Activated CD4-positive, alpha-beta memory T cell treated with anti-CD3 and anti-CD28 coated beads for 36 hours (primary cell): ENCODE measurements at places on chromosomes 7 and 10.

DNA sequence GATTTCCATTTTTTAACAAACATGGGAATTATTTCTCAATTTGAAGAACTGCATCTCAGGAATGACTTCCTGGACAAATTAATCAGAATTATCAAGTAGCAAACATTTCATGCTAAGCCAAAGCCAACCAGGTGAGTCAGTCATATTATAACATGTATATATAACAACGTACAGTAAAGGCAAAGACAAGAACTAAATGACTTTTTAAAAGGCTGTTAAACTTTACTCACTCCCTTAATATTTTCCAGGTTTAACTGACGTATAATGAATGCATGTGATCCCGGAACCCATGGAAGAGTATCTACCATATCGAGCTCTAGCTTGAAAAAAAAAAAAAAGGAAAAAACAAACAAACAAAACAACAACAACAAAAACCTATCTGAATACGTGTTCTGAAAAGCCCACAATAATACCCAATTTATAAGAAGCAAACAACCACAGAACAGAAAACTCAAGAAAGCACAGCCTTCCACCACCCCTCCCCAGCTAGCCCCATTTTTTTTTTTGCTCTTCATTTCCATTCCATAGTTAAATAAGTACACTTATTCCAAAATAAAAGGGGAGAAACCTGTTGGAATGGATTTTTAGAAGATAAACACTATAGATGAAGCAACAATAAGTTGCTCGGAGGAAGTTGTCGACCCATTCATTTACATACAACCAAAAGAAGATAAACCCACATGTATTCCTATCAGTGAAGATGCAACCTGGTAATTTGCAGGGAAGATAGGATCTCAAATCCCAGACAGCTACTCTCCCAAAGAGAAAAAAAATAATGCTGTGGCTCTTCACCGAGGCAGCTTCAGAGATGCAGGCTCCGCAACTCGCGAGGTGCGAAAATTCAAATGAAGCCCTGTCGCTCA, 537 bp downstream of the NAPEPLD start:
- DNase-seq: no peak

DNA sequence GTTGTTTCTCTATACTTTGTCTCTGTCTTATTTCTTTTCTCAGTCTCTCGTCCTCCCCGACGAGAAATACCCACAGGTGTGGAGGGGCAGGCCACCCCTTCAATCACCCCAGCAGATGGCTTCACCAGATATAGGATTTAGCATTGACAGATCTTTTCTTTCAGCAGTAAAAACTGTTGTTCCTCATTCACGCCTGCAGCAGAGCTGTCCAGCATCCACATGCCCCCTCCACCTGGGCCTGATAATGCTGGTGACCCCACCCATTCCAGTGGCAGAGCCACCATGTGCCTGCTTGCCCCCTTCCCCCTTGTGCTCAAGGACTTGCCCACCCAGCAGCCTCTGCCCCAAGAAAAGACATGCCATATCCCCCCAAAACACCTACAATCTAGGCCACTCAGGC, 15.5 kb downstream of the FRG2B start:
- DNase-seq: no peak

DNA sequence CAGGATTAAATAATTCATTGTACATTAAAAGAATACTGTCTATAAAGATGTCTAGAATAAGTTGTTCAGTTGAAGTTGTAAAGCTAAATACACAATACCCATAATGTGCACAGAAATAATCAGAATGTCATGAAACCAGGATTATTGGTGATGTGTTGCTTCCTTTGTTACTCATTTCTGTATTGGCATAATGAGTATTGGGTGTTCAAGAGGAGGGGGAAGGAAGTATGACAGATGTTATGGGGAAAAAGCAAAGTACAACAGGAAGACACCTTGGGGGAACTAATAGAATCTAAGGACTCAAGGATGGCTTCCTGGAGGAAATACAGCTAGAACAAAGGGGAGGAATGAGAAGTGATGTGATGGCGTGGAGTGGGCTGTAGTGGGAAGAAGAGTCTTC, 15.0 kb downstream of the ANKRD1 start:
- no peak for DNase-seq

DNA sequence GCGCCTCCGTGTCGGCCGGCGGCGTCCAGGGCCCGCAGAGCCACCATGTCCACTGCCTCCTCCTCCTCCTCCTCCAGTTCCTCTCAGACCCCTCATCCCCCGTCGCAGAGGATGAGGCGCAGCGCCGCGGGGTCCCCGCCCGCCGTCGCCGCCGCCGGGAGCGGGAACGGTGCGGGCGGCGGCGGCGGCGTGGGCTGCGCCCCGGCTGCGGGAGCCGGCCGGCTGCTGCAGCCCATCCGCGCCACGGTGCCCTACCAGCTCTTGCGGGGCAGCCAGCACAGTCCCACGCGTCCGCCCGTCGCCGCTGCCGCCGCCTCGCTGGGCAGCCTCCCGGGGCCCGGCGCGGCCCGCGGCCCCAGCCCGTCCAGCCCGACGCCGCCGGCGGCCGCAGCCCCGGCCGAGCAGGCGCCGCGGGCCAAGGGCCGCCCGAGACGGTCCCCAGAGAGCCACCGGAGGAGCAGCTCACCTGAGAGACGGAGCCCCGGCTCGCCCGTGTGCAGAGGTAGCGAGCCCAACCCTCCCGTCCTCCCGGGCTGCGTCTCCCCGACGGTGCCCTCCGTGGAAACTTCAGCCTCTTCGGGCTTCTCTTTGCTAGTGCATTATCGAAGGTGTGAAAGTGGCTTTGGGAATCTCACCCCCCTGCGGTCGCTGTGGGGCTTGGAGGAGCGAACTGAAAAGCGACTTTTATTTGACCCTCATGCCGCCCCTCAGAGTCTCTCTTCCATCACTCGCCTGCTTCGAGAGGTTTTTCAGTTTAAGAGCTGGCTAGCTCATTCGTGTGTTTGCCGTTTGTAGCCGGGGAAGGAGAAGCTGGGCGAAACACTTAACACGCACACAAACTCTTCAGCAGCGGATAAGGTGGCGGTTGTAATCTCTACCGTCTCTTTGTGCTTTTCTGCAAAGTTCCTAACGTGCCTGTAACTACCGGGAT, 975 bp downstream of the GLCCI1 start:
- peak; percentile 57 for DNase-seq
